ENCODE measurements at places on chromosomes 13 and 19.
A peak's percentile ranks its signal among the peaks of the same experiment; 100 is the strongest.

DNA sequence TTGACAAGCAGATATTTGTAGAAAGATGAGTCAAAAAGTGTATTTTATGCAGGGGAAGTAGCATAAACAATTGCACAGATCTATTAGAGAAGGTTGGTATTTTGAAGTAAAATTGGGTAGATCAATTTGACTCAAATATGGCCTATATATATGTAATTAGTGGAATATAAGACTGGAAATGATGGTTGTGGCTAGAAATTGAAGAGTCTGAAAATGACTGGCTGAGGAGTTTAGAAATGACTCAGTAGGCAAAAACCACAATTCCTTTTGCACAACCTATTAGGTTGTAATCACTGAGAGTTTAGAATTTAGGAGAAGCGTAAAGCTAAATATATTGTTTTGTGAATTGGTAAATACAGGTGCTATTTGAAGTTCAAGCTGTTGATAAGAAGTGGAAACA, 622.6 kb upstream of the PCDH20 start:
- no peak for DNase-seq

DNA sequence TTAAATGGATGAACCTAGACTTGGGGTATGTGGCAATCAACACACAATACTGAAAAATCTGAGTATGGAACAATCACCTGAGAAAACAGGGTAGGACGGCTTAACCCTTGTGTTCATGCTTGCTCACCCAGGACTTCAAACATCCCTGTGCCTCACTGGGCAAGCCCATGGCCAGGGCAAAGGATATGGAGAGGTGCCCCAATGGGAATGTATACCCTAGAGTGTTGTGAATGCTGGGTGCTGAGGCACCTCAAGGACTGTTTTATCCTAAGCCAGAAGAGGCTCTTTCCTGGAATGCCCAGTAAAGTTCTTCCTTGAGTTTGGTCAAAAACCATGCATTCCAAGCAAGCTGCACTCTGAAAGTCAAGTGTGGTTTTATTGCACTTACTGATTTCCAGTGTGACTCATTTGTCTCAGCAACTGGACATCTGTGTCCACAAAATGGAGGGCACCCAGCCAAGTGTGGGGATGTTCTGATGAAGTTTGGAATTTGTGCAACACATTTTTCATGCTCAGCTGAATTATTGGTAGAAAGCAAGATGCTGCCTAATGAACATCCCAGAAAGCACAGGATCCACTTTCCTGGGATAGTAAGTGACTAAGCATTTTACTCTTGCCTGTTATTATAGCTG, 531.3 kb downstream of the RFC3 start:
- DNase-seq = peak; percentile 40

DNA sequence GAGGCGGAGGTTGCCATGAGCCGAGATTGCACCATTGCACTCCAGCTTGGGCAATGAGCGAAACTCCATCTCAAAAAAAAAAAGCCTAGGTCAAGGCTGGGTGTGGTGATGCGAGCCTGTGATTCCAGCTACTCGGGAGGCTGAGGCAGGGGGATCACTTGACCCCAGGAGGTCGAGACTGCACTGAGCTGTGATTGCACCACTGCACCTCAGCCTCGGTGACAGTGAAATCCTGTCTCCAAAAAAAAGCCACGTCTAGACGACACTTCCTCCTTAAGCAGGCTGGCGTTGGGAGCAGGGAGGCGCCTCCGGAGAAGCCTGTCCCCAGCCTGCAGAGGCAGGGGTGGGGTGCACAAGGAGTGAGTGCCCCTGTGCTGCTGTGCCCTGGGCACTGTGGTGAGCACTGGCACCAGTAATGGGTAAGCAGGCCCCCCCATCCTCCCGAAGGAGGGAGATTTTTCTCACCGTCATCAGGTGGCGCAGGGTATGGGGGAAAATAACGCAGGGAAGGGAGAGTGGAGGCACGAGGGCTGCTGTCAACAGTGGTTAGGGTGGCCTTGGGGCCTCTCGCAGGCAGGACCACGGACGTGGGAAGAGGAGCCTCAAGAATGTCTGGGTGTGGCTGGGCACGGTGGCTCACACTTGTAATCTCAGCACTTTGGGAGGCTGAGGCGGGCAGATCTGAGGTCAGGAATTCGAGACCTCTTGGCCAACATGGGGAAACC, 706 bp downstream of the P2RY11 start:
- DNase-seq = no peak

GRCh38 chr13:40540328-40541044, 126.0 kb downstream of the FOXO1 start:
- peak; percentile 43 for DNase-seq

GRCh38 chr19:18192673-18193387, at the start of gene MPV17L2:
TSS of gene MPV17L2 (plus strand) at chr19:18193218. CDS start at chr19:18193282, 64 bp downstream.
- peak; percentile 100 for DNase-seq

- peak; percentile 32 for DNase-seq
Observed at GRCh38 chr13:106958621-106959048, 390.7 kb upstream of the ARGLU1 start.

GRCh38 chr19:49921871-49922795, 6.9 kb upstream of the ATF5 start:
- DNase-seq = no peak

DNA sequence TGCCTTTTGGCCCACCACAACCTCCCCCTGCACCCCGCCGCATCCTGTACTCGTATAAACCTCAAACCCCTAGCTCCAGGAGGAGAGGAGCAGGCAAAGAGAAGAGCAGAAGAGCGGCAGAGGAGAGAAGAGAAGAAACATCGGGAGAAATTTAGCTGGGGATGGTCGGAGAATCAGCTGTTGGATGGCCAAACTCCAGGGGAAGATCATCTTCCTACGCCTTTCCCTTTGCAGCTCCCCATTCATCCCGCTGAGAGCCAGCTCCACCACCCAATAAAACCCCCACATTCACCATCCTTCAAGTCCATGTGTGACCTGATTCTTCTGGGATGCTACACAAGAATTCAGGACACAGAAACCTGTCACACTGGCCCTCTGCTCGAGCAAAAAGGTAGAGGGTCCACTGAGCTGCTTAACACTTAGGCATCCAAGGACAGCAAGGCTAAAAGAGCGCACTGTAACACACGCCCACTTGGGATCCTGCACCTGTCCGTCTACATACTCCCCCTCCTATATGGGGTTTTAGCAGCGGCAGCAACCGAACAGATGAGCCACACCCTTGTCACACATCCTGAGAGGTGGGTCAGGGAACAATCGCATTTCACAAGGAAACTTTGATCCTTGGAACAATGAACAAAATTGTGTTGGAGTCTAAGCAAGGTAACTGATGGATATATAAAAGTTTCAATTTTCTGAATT, 51.6 kb upstream of the MIR17HG start:
- DNase-seq = no peak
